NCI-H460 (cell line): ENCODE measurements at places on chromosomes 1 and 21.

GRCh38 chr21:20652846-20653245 lies 345.4 kb upstream of the NCAM2 start:
- DNase-seq = no peak

DNA sequence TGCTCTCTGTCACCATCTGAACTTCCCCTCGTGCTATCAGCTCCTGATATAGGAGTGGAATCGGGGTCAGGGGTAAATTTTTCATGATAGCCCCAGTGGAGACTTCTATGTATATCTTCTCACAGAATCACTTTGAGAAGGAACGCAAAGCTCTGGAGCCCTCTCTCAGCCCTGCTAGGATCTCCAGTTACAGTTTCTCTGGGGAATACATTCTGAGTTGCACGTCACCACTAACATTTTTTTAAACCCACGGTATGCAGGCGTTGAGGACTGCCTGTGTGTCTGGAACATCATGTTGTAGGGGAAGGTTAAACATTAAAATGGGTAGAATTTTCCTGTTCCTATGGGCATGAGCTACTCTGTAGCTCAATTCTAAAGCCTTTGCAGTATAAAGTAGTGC lies 116.4 kb upstream of the FAM78B start:
- DNase-seq = no peak

DNA sequence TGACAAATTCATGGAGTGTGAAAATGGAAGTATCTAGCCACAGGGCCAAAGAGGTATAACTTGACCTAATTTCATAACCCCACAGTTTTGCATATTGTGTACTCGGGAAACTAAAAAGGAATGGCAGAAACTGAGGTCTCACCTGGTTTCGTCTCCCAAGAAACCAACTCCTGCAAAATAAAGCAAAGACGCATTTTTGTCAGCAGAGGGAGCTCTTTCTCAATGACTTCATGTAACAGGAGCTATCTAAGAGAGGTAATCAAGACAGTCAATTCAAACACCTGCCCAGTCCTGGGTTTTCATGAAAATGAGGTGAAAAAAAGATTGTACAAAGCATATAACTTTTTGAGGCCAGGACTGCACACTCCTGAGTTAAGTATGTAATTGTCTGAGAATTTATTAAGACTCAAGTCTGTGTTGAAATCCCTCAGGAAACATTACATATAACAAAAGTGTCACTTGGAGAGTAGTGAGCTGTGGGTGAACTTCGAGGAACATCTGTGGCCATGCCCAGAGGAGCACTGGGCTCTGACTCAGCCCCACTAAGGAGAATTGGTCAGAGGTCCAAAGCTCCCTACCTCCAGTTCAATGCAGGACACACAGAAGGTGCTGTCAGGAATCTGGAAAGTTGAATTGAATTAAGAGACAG lies 17.6 kb downstream of the FCRL4 start:
- peak; percentile 70 for DNase-seq

GRCh38 chr1:56034847-56035481 lies 544.4 kb downstream of the PLPP3 start:
- no peak for DNase-seq

GRCh38 chr1:153534226-153534924 lies 1.4 kb downstream of the S100A6 start:
- DNase-seq = peak; percentile 29

DNA sequence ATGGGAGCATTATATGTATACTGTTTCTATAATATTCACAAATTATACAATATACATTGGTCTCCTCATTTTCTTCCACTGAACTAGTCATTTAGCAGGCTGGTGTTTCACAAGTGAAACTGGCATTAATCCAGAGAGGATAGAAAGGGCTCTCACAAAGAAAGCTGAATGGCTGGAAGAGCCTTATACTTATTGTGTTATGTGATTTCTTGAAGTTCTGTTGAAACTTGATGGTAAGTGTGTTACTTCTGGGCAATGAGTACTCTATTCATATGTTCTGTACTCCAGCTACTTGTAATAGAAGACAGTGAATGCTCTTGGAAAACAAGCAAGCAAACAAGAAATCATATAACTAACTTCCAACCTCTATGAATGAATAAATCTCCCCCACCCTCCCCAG lies 14.9 kb downstream of the STX12 start:
- DNase-seq = no peak
